ENCODE measurements at places on chromosomes 11 and 22.

DNA sequence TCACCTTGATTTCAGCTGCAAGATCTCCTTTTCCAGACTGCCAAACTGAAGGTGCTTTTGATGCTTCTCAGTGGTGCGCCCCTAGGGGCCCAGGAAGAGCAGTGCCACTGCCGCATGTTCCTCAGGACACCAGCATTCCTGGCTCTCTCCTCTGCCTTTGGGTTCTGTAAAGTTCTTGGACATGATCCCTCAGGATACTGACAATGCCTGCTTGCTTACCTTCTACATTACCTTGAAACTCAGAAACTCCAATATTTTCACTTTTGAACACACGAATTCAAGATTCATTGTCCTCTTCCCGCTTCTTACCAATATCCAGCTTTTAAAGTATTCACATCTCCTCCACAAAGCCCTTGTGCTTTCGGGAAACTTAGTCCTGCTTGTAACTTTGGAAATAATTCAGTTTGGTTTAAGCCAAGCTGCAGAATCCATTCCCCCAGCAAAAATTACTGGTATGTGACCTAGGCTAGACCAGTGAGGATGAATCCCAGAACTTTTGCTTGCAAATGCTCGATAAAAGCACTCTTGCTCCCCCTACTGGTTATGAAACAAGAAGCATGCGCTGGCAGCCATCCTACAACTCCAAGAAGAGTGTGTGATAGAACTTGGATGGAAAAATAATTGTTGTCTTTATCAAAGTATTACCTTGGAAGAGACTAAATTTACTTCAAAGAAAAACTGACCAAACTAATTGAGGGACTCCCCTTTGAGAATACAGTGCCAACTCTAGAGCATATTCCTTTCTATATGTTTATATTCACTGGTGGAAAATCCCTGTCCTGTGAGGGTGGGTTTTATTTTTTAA is 16.5 kb upstream of the OR5B21 start:
- DNase-seq, result peak; percentile 74

GRCh38 chr11:60905551-60906113 is 753 bp downstream of the PRPF19 start:
- no peak for DNase-seq

- DNase-seq, result no peak
Measured at GRCh38 chr22:27253108-27253902, 548.3 kb downstream of the MN1 start.

DNA sequence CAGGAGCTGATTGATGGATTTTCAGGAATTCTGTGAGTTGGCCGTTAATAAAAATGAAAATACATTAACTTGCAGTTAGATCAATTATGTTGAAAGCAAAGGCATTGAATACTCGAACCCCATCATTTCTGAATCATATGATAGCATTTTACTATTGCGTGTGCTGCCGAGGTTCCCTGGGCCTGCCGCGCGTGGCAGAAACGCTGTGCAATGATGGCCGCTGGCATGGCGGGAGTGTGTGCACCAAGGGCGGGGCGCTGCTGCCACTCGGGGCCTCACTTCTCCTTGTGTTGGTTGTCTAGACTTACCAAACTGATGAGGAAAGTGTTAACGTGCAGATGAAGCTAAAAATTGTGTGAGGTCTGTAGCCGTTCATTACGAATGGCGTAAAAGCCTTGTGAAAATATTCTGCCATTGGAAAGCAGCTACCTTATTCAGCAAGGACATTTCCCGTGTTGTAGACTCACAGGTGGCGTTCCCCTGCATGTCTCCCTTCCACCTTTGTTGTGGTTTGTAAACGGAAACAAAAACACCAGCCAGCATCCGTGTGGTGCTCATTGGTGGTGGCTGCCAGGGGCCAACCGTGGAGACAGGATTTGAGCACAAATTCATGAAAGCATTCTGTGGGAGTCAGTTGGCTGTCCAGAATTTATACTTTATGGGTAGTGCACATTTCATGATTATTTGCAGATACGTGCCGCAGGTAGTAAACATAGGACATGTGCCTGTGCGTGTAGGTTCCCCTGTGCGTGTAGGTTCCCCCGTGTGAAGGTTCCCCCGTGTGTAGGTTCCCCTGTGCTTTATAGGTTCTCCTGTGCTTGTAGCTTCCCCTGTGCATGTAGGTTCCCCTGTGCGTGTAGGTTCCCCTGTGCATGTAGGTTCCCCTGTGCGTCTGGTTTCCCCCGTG is 5.9 kb upstream of the GRAMD4 start:
- no peak for DNase-seq

GRCh38 chr11:66619080-66619554 is 2.7 kb downstream of the RBM14 start:
- DNase-seq, result peak; percentile 69
